ENCODE measurements at places on chromosomes 12 and 14.

DNA sequence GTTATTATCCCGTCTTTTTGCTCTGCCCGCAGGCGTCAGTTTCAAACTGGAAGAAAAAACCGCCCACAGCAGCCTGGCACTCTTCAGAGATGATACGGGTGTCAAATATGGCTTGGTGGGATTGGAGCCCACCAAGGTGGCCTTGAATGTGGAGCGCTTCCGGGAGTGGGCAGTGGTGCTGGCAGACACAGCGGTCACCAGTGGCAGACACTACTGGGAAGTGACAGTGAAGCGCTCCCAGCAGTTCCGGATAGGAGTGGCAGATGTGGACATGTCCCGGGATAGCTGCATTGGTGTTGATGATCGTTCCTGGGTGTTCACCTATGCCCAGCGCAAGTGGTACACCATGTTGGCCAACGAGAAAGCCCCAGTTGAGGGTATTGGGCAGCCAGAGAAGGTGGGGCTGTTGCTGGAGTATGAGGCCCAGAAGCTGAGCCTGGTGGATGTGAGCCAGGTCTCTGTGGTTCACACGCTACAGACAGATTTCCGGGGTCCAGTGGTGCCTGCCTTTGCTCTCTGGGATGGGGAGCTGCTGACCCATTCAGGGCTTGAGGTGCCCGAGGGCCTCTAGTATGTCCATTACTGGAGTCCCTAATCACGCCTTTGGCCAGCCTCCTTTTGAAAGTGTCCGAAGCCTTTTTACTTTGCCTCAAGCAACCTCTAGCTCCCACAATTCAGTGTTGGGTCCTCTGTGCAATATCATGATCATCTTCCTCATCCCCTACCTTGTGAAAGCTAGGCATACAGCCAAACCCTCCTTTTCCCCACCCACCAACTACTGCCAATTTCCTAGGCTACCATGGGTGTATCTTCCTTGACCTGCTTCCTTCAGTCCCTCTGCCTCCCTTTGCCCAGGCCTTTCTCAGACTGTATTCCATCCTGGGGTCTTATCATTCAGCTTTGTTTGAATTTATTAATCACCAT lies 891 bp downstream of the SPRYD4 start:
- DNase-seq, result no peak

- no peak for DNase-seq
These were observed 129.2 kb downstream of the DIP2B start for GRCh38 chr12:50633955-50634354.

GRCh38 chr12:12176402-12176801 lies 90.4 kb downstream of the LRP6 start:
- no peak for DNase-seq

DNA sequence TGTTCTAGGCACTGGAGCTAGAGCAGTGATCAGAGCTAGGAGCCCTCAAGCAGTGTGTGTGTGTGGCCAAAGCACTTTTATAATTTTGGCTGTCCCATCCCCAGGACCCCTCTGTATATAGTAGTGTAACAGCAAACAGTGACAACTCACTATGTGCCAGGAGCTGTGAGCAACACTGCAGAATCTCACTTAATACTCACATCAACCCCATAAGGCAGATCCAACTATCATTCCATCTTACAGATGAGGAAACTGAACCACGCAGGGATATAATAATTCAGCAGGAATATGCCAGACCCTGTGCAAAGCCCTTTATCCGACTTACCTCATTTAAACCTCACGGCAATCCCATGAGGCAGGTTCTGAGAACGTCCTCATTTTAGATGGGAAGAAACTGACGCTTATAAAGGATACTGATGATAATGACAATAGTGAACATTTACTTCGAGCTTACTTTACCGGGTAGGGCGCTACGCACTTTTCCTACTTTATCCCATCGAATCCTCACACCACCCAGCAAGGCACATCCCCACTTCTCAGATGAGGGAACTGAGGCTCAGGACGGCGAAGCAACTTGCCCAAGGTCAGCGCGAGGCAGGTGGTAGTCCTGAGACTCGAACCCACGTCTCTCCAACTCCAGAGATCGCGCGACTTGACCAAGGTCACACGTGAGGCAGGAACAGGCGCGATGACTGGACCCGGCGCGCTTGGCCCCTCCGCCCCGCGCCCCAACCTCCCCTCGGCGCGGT lies 687 bp downstream of the RAB35 start:
- DNase-seq, result peak; percentile 22

DNA sequence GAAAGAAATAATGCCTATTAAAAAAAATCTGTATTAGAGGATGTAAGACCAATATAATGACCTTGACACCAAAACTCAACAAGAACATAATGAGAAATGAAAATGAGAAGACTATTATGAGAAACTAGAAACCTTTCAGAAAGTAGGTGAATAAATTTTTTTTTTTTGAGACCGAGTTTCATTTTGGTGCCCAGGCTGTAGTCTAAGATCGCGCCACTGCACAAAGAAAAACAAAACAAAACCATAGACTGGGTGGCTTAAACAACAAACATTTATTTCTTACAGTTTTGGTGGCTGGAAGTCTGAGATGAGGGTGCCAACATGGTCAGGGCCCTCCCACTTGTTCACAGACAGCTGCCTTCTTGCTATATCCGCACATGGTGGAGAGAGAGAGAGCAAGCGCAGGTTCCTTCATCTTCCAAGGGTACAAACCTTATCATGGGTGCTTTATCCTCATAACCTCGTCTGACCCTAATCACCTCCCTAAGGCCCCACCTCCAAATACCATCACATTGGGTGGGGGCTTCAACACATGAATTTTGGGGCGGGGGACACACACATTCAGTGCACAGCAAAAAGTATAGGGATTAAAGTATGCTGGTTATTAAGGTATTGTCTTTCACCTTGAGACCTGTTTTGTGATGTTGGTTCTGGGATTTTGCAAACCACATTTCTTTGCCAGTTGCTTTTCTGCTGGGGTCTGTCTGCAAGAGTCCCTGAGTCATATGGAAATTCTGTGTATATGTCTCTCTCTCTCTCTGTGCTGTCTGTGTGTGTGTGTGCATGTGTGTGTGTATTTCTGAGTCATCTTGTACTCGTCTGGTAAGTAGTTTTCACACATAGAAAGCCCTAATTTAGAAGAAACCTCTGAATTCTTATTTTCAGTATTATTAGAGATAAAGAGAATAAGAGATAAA lies 26.2 kb downstream of the ZCRB1 start:
- DNase-seq, result no peak

DNA sequence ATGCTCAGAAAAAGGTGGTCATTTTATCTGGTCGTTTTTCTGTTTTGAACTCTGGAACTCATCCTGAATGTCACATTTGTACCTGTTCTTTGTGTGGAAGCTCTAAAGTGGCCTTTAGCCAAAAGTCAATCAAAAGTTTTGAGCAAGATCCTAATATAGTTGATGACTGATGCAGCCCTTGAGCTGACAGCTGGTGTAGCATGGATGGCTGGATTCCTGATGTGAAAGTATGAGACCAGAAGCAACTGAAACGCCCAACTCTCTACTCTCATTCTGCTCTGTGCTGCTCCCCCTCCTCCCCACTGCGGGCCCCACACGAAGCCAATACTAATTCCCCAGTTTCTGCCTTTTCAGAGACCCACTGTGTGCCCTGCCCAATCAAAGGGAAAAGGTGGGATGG lies 10.3 kb upstream of the MYH7 start:
- DNase-seq, result no peak

DNA sequence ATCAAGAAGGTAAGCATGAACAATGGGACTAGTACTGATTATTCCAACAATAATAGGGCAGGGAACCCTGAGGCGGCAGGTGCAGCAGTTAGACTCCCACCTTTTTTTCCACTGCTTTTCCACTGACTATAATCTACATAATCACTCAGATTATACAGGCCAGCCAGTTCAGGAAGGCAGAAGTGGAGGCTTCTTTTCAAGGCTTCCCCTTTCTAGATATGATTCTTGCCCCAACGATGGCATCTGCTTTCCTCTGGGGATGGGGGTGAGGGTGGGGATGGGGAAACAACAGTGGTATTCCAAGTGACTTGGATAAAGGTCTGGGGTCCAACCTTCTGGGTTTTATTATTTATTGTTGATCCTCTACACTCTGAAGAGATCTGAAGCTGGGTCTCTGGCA lies 331 bp downstream of the NCKAP1L start:
- DNase-seq, result no peak

DNA sequence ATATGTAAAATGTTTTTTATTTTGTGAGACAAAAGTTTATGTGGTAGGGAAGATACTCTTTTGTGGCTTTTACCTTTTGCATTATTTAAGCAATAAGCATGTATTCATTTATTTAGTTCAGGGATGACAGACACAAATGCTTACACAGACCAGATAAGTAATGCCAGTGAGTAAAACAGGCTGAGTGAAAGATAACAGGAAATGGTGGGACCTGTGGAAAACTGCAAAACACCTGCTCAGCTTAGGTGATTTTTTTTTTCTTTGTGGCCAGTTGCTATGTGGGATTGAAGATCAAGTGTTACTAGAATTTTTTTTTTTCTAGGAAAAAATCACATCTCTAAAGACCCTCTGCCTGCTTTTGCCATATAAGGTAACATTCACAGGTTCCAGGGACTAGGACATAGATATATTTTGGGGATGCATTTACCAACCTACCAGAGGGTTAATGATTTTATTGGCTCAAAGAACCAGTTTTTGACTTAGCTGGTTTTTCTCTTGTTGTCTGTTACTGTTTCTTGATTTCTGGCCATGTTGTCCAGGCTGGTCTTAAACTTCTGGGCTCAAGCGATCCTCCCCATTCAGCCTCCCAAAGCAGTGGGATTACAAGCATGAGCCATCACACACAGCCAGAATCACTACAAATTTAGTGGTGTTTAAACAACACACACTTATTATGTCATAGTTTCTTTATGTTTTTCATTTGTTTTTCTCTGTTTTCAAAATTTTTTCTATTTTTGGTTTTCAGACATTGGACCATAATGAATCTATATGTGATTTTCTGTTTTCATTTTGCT lies 9.8 kb downstream of the PSMA6 start:
- no peak for DNase-seq

DNA sequence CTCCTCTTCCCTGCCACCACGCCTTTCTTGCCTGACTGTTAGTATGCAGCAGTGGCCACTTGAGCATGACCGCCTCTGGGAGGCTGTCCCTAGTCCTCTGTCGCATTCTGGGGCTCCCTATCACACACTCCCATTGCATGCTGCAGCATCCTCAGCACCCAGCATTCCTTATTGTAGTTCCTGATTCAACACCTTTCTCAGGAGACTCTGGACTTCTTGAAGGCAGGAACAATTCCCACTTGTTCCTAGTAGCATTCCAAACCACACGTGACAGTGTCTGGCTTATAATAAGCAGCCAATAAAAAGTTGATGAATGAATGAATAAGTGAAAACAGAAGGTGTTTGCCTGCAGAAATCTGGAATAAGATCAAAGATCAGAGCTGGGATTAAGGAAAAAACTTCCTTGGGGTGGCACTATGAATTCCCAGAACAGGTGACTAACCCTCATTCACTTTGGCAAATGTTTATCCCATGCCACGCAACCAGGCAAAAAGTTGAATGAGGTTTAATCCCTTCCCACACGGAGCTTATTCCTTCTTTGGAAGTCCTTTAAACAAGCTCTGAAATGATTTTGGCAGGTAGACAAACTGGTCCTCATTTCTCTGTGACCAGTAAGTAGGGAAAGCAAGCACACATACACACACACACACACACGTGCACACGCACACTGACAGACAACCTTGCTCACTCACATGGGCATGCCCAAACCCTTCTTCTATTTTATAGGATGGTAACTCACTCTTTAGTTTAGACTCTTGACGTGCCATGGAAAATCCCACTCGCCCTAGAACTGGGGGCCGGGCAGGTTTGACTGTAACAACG lies 26.5 kb downstream of the NTF3 start:
- no peak for DNase-seq

GRCh38 chr12:116130431-116130830 lies 147.1 kb downstream of the MED13L start:
- no peak for DNase-seq

DNA sequence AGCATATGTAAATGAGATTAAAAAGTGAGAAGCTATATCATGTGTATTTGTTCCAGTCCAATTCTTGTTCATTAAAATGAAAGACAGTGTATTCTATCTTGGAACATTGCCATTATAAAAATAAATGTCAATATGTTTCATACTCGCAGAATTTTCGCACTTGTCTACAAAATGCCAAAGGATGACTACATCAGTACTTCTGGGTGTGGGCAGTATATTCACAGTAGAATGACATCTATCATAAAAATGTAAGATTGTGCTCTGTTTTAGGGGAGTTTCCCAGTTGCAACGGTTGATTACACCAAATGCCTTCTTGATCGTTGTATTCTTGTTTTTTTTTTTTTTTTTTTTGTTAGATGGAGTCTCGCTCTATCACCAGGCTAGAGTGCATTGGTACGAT lies 292.3 kb upstream of the E2F7 start:
- DNase-seq, result no peak

- no peak for DNase-seq
These were observed 13.1 kb downstream of the JDP2 start for GRCh38 chr14:75440733-75441477.

DNA sequence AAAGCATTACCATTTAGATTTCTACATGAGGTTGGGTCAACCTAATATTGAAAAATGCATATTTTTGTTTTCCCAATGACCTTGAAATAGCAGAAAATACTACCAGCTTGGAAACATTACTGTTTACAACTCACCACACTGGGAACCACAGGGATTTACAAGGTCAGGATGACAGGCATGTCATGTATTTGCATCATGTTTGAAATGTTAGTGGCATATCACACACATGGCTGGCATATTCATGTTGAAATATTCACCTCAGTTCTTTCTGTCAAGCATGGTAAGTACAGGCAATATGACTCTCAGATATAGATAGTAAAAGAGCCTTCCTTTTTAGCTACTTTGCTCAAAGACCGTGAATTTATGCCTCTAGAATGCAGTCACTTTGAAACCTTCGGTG lies 593.5 kb downstream of the NOVA1 start:
- no peak for DNase-seq

- DNase-seq, result no peak
These were observed 11.5 kb downstream of the COL2A1 start for GRCh38 chr12:47992776-47993175.

DNA sequence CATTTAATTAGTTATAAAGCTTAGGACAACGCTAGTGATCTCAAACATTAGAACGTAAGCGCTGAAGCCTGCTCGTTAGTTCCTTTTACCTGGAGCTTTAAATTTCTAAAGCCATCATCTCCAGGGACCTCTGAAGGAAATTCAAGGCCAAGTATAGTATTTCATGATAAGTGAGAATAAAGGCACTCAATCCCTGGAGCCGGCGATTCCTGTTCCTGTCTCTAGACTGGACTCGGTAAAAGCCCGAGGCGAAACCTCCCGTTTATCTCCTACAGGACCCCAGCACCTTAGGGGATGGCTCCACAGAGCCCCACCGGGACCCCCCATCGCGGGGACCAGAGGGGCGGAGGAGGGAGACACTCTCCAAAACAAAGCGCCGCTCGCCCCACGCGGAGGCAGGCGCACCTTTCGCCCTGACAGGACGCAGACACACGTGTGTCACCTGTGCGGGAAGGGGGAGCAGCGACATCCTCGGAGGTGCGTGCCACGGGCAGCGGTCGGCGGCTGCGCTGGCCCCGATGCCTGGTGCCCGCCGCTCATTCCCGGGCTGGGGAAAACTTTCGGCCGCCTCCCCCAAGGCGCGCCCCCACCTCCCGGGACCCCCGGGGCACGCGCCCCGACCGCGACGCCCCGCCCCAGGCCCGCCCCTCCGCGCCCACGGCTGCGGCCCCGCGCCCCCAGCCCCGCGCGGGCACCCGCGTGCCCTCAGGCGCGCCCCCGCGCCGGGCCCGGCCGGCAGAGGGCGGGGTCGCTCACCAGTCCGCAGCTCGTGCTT lies 678 bp downstream of the RPS6KA5 start:
- peak; percentile 69 for DNase-seq

GRCh38 chr14:24398653-24399446 lies at the start of gene NYNRIN:
TSS of gene NYNRIN (plus strand) at chr14:24399003. CDS start at chr14:24399247, 244 bp downstream.
- peak; percentile 36 for DNase-seq

- no peak for DNase-seq
These were observed 68.0 kb upstream of the DICER1 start for GRCh38 chr14:95225251-95225887.

Data from NCI-H345 (cell line).